Hindlimb muscle (tissue), 1 donor: ENCODE measurements at places on chromosomes 13 and 19.

DNA sequence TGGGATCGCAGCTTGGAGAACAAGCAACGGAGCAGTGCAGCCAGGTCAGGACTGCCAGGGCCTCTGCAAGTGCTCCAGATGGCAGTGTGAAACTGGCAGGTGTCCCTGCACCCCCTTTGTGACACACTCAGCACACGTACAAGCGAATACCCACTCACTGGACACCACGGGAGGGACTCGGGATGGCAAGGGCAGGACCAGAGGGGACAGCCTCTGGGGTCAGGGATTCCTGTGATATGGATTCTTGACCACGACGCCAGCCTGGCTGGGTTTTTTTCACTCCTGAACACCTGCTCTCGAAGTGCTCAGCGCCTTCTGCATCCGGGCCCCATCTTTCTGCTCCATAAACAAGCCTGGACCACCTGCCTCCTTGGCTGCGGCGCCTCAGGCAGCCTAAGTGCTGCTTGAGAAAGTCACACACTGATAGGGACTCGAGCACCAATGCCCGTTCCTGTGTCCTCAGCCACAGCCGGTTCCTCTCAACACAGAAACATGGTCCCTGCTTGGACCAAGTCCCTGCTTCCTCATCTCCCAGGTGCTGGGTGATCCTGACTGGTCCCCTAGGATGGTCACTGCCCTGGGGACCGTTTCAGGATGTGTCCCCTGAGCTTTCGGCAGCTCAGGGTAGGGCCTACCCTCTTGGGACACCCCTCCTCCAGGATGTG lies 22.0 kb downstream of the ELAVL1 start:
- DNase-seq = no peak

DNA sequence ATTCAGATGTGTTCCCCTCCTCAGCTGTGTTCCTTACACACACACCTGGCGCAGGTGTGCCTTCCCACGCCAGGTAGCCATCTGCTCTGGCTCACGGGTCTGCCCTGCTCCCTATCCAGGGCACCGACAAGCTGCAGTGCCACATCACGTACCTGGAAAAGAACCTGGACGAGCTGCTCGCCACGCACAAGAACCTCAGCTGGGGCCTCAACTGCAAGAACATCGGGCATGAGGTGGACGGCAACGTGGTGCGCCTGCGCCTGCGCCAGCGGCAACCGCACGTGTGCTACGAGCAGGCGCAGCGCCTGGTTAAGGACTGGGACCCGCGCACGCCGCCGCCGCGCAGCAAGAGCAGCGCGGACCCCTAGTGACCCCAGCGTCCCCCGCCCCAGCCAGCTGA lies 26.5 kb upstream of the CASP14 start:
- DNase-seq = no peak

DNA sequence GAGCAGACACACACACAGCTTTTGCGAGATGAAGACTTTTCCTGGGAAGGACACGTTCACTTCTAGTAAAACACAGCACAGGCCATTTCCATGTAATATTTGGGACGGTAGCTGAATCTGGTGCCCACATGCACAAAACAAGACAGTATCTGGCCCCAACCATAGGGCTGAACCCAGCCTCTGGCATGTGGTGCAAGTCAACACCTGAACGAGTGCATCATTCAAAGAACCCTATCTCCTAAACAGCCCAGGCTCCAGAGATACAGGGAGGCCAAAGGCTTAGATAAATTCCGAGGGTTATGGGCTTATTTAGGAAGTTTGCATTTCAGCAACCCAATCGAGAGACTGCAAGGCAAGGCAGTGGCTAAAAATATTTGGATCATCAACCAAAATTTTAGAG lies 2.7 kb upstream of the TFDP1 start:
- DNase-seq = no peak

- DNase-seq = no peak
These were observed 1.0 kb upstream of the SLC7A10 start for GRCh38 chr19:33226550-33227241.

GRCh38 chr19:31500197-31500830 lies 151.1 kb upstream of the TSHZ3 start:
- no peak for DNase-seq

DNA sequence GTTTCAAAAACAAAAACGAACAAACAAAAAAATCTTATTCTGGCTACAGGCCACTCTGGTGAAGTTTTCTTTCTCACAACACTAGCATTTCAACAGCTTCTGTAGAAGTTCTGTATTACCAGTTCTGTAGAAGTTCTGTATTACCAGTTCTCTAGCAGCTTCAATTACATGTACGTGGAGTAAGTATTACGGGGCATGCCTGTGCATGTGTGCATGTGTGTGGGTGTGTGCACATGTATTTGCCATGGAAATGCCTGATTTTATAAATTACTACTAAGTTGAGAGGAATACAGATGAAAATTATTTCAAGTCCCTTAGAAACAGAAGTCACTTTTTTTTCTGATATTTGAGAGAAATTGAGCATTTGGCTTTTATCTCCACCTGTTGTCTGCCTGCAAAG lies 414.2 kb downstream of the FOXO1 start:
- no peak for DNase-seq

DNA sequence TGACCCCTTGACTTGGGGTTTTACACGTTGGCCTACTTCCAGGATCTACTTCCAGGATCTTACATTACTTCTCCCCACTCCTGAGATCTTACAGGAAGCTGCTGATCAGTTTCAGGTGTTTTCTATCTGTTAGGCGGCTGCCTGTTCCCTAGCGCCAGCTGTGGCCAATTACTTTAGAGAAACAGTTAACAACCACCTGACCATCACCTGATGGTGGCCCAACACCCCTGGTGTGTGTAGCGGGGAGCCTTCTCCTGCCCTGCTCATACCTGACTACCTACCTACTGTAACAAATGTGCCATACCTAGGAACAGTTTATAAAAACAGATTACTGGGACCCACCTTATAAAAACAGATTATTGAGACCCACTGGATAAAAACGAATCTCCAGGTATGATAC lies 2.8 kb upstream of the POP4 start:
- DNase-seq = no peak

- DNase-seq = no peak
These were observed 64.7 kb downstream of the COL4A2 start for GRCh38 chr13:110371550-110372465.

GRCh38 chr13:84962849-84963248 lies 836.4 kb downstream of the SLITRK6 start:
- no peak for DNase-seq
